NCI-H1436 (cell line): ENCODE measurements at places on chromosomes 6 and 20.

GRCh38 chr6:90669846-90670245 is 83.0 kb upstream of the MAP3K7 start:
- DNase-seq = no peak

GRCh38 chr6:19609972-19610641 is 227.1 kb upstream of the ID4 start:
- no peak for DNase-seq

- DNase-seq = no peak
Observed at GRCh38 chr6:166286839-166287271, 21.3 kb downstream of the PRR18 start.

- DNase-seq = no peak
Observed at GRCh38 chr6:73532293-73532692, 11.5 kb upstream of the EEF1A1 start.
